ENCODE measurements at places on chromosomes 13 and 19. TPM values are rescaled to one million over a fixed set of nuclear protein-coding genes. Genes with fewer than 3 reads are reported as not detected.

DNA sequence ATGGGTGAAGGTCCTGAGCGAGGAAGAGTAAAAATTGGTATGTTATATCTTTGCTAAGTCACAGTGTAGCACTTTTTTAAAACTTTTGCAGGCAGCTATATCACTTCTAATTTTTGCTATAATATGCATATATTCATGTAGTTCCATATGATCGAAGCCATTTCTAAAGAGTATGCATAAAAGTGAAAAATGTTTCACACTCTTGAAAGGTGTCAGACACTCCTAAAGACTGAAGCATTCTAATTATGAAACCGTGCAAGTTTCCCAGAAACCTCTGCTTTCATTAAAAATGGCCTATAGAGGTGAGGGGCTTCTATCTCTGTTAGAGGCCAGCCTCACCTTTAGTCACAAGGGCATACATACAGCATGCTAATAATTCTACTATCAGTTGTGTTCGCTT lies 128.9 kb downstream of the CDK8 start:
- H3K27ac ChIP-seq, result no peak overlapping the region
- no peaks in the 10 kb centered on the region for H3K4me1 ChIP-seq
- H3K36me3 ChIP-seq, result no peaks in the 10 kb centered on the region
- H3K27me3 ChIP-seq, result no peaks in the 10 kb centered on the region

- H3K36me3 ChIP-seq, result no peaks in the 10 kb centered on the region
- DNase-seq, result peak; percentile 50
Measured at GRCh38 chr19:55173714-55174409, 6.2 kb downstream of the SYT5 start.

The CFAP97D2 gene
- total RNA-seq, result not detected

DNA sequence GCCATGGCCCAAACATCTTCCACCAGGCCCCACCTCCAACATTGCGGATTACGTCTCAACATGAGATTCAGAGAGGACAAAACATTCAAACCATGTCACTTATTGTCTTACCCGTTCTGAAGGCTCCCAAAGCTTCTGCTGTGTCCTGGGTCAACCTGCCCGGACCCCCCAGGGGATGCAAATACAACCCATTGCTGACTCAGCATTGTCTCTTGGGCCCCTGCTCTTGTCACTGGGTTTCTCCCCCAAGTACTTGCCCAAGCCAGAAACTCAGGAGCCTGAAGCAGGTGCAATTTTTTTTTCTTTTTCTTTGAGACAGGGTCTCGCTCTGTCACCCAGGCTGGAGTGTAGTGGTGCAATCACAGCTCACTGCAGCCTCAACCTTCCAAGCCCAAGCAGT lies 144.5 kb downstream of the KCTD15 start:
- H3K4me1 ChIP-seq, result no peaks in the 10 kb centered on the region
- no peak for DNase-seq

The B3GNT3 gene
- total RNA-seq, result 1.4 TPM

- no peaks in the 10 kb centered on the region for H3K36me3 ChIP-seq
- no peak overlapping the region for H3K27ac ChIP-seq
- no peak for DNase-seq
- peaks cover 14% of the 10 kb centered on the region for H3K4me1 ChIP-seq
Measured at GRCh38 chr19:54196536-54196935, 4.1 kb upstream of the RPS9 start.

DNA sequence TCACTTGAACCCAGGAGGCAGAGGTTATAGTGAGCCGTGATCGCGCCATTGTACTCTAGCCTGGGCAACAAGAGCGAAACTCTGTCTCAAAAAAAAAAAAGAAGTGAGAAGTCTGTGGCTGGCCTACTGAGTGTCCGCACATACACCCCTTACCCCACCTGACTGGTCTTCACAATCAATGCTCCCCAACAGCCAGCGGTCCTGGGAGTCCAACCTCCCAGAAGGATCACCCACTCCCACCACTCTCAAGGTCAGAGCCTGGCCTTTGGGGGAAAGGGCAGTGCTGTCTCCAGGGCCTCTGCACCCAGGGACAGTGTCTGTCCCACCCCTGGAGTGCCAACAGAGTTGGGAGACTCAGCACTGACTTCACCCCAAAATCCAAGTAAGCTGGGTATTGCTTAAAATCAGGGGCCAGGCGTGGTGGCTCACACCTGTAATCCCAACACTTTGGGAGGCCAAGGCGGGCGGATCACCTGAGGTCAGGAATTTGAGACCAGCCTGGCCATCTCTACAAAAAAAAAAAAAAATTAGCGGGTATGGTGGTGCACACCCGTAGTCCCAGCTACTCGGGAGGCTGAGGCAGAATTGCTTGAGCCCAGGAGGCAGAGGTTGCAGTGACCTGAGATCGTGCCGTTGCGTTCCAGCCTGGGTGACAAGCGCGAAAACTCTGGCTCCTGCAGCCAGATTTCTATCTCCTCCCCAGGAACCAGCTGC lies 2.3 kb upstream of the CD320 start:
- no peaks in the 10 kb centered on the region for H3K36me3 ChIP-seq
- DNase-seq, result no peak
- H3K27ac ChIP-seq, result no peak overlapping the region

DNA sequence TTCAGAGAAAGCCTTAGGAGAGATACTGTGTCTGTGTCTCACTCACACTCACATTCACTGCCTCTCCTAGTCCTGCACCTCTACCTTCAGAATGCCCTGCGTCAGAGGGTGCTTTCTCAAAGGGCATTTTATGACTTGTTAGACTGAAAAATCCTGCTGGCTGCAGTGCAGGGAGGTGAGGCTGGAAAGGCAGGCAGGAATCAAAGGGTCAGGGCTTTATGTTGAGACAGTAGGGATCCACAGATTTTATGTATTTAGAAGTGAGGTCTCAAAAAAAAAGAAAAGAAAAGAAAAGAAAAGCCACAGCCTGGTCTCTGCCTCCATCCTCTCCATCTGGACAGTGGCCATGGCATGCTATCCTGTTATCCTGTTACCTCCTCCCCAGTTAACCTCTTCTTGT lies 936.0 kb upstream of the SLC10A2 start:
- DNase-seq, result no peak
- H3K27me3 ChIP-seq, result no peaks in the 10 kb centered on the region
- no peaks in the 10 kb centered on the region for H3K4me1 ChIP-seq
- no peak overlapping the region for H3K27ac ChIP-seq
